Activated T-cell treated with anti-CD3 and anti-CD28 coated beads for 24 hours (primary cell): ENCODE measurements at places on chromosomes 1 and 21.

- DNase-seq, result no peak
Measured at GRCh38 chr21:28136656-28137255, 855.9 kb downstream of the LTN1 start.

DNA sequence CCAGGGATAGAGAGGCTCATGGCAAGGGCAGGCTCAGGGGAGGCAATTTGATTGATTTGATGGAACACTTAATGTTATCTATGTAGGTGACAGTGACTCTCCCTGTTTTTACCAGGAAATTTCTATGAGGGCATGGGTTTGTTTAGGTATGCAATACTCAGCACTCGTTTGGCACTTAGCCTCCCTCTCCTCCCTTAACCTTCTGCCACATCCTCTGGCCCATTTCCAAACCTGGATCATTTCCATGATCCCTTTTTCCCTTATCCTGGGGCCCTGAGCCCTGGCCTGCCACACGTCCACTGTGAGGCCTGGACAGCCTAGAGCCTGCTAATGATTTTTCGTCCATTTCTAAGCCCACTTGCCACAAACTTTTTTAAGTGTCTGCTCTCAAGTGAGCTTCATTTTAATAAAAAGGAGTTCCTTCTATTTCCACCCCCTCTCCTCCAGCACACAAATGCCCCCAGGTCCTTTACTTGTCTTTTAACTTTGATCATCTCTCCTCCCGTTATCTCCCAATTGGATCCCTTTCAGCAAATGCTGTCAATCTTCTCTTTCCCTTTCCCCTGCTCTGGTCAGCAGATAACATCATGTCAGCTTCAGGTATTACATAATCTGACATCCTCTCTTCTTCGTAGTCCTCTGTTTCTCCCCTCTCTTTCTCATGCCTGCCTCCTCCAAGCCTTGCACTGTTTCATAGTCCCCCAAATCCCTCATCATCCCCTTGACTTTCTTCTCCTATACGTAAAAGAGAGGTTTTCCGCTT lies 37.8 kb upstream of the GADD45A start:
- no peak for DNase-seq

DNA sequence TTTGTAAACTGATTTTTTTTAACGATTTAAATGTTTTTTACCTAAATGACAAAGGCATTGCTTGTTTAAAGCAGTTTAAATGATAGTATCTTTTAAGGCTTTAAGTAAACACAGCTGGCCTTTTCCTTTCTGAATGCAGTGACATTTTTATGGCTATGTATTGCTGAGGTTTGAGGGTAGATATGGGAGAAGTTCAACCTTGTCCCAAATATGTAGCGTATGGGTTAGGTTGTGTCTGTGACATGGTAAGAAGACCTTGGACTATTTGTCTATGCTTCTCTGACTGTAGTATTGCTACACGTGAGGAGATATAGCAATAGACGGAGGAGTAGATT lies 32.5 kb downstream of the PKNOX1 start:
- DNase-seq, result no peak

DNA sequence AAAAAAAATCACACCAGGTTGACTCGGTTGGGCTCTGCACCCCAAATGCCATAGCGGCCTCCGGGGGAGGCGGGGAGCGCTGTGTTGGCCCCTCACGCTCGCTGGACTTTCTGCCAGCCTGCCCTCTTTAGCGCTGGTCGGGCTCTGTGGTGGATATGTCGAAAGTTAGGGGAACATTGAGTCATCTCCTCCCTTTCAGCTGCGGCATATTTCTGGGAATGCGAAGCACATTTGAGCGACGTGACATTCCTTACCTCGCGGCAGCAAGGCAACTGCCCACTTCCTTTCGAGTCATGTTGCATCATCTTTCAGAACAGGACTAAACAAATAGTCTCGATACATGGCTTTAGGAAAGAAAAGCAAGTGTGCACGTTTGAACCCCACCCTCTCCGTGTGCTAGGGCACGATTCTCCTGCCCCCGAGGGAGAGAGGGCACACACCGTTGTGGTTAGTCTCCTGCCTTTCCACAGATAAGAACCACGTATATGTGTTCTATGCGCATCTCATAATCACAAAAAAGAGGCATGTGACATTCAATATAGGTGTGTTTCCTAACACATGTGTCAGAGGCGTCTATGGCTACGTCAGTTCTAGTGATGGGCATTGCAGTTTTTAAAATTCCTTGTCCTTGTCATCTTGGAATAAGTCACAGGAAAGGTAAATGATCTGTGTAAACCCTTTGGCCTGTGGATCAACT lies 105.9 kb upstream of the SLC45A1 start:
- no peak for DNase-seq

- DNase-seq, result no peak
Measured at GRCh38 chr1:176201568-176201967, 5.5 kb downstream of the COP1 start.

DNA sequence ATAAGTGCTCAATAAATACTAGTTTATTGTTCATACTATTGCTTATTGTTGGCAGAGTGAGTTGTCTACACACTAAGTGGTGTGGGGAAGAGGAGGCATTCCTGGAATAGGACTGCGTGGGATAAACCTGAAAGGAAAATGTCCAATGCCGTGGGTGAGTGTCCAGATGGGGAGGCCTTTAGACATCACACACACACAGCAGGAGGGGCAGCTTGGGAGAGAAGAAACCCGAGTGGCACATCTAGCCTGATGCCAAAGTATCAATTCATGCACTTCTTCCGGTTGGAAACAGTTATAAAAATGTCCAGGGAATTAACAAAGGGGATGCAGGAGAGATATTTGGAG lies 27.3 kb downstream of the CCN1 start:
- no peak for DNase-seq

GRCh38 chr1:230964896-230965295 lies 13.8 kb downstream of the TTC13 start:
- DNase-seq, result no peak

- peak; percentile 53 for DNase-seq
Measured at GRCh38 chr1:20717452-20718342, at the start of gene KIF17. KIF17 (minus strand) TSS chr1:20718007; CDS start chr1:20717706, 301 bp downstream.

GRCh38 chr1:37498872-37499617 lies 15.5 kb downstream of the MEAF6 start:
- no peak for DNase-seq

GRCh38 chr1:11314959-11315358 lies 42.0 kb downstream of the UBIAD1 start:
- no peak for DNase-seq

DNA sequence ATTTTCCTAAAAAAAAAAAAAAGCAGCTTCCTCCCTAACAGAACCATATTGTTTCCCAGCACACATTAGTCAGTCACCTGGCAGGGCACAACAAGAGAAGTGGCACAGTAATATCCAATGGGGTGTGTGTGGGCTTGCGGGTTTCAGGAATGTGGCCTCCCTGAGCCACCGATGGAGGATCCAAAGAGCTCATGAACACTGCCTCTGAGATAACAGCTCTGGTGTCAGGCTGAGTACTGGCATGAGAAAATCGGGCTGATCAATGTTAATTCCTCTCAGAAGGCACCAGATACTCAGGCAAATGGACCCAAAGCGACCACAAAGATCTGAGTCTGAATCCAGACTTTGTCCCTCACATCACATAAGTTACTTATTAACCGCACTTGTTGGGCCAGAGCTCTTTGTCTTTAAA lies 2.2 kb upstream of the LYPD8 start:
- no peak for DNase-seq

DNA sequence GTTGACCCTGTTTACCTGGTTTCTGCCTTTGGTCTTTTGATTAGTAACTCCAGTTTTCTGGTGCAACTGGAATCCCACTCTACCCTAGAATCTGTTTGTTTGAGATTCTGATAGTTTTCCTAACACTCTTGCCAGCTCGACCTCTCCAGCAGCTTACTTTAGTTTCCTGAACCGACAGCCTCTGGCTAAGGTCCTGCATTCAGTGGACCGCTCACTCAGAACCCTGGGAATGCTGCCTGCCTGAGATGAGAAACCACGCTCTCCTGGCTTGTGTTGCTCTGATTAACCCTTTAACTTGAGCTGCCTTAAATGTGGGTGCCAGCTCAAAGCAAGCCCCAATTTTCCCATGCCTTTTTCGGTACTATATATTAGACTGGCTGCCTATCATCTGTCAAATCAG lies 45.3 kb upstream of the SIPA1L2 start:
- DNase-seq, result no peak

- DNase-seq, result no peak
Measured at GRCh38 chr1:116376729-116377086, 3.7 kb downstream of the ATP1A1 start.

DNA sequence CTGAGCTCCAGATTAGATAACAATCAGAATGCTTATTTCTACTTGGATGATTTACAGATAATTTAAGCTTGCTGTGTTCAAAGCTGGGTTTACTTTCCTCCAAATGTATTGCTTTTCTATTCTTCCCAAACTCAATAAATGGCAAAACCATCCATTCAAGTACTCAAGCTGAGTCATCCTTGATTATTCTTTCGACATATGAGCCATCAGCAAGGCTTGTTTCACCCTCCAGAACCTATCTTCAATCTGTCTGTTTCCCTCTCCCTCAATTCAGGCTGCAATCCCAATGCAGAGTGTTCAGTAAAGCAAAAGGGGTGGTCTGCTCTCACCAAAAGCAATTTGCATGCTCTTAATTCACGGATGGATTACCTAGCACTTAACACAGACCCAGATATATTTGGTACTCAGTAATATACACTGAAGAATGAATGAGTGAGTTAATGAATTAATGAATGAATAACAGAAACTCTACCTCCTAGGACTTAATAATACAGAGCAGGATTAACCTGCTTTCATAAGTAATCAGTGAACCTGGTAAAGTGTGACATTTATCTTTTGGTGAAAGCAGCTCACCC lies 41.9 kb downstream of the DDR2 start:
- no peak for DNase-seq

- DNase-seq, result no peak
Measured at GRCh38 chr1:194161591-194161990, 975.2 kb upstream of the B3GALT2 start.

DNA sequence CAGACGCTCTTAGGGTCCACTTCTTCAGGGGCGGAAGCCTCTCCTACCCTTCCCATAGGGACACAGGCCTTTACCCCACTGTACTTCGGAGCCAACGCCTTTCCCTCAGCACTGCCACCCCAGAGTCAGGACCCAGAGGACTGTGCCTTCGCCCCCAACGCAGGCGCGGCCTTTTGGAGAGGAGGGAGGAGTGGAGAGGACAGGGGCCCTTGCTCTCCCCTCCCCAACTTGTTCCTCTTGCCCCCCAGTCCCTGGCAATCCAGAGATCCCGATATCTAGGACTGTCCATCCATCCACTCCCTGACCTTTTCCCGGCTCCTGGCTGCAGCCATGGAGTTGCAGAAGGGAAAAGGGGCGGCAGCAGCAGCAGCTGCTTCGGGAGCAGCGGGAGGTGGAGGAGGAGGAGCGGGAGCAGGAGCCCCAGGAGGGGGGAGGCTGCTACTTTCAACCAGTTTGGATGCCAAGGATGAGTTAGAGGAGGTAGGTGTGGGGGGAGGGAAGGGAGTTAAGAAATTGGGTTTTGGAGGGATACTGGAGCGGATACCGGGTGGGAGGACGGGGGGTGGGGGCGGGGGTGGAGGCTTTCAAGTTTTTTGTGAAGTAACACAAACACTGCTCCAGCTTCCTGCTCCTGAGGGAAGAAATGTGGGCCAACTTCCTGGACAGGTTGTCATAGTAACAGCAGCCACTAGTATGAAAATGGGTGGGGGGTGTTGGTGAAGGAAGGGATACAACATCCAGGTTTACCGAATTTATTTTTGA lies 636 bp downstream of the INTS3 start:
- no peak for DNase-seq

DNA sequence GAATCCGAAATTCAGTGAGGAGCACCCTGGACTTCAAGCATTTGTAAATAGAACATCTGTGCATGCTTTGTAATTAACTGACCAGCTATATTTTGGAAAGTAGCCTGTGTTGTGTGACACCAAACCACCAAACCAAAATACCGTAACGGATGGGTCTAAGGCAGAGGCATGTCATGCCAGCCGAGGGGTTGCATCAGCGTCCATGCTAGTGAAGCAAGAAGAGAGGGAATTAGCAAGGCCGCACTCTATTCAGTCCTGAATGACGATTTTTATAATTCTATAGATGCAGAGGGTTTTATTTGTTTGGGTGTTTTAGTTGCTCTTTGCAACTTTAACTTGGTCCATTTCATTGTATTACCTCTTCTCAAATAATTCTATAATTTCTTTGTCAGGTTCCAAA lies 116.8 kb upstream of the SMYD2 start:
- DNase-seq, result no peak
